ENCODE measurements at places on chromosomes 1 and 21.

GRCh38 chr1:206945779-206946178 is 487 bp downstream of the PIGR start:
- DNase-seq = no peak

DNA sequence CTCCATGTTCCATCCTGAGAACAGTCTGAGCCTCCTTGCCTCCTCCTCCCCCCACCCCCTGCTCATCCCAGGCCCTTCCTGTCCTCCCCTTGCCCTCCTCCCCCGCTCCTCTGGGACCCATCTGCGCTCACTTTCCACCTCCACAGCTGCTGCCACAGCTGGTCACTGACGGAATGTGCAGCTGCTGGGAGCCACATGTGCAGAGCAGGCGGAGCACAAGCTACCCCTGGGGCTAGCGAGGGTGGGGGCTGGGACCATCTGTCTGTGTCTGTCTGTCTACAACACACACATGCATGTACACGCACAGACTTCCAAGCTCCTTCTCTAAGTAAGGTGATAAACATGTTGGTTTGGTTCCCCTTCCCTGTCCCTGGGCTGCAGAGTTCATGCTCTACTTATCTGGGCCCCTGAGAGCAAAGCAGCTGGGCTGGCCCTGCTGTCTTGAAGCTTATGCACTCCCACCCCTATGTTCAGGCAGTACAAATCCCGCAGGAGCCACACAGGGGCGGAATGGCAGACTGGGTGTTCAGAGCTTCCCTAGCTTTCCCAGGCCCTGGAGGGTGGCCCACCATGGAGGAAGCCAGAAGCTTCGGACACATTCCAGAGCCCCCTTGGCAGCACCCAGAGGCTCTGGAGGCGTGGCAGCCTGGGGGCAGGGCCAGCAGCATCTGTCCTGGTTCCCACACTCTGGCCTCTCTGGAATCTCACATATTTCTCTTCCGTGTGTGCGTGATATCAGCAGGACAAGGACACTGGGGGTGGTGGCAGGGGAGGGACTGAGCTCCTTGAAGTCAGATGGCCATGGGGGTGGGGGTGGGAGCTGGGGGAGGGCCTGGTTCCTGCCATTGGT is 7.0 kb upstream of the HEYL start:
- DNase-seq = no peak

GRCh38 chr1:206856674-206857464 is 8.6 kb upstream of the IL20 start:
- DNase-seq = no peak

- DNase-seq = no peak
Observed at GRCh38 chr1:198220428-198220827, 63.6 kb downstream of the NEK7 start.

- DNase-seq = no peak
Observed at GRCh38 chr1:99781798-99782197, 15.4 kb upstream of the FRRS1 start.

DNA sequence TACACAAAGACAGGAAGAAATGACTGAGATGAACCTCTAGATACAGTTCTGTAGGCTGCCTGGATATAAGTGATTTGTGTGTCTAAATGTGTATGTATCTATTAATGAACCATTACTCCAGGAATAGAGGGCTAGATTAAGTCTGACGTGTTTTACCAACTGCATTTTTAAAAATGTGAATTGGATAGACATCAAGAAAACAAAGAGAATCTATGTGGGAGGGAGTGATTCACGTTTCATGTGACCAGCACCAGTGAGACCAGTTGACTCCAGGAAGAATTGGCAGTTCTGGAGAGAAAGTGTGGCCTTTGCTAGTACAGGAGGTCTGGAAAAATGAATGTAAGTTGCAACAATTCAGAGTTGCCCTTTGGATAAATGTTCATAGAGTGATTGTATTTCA is 53.4 kb upstream of the RGS21 start:
- DNase-seq = no peak

GRCh38 chr1:107551456-107551855 is 410.6 kb downstream of the NTNG1 start:
- DNase-seq = no peak

GRCh38 chr1:78079580-78079979 is 33.8 kb downstream of the GIPC2 start:
- no peak for DNase-seq

DNA sequence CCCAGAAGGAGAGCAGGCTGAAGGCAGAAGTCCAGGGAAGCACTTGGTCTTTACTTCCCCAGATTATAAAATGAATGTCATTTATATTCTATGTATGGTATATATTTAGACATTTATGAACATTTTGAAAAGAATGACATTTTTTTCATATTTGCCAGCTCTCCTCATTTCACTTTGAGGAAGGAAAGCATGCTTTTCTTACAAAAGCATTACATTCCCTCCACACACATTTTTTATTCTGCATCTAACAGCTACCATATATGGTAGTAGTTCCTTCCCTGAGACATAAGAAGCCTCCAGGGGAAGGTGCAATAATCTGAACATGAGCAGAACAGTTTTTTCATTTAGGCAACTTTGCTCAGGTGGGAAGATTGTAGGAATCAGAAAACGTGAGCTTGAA is 94.0 kb downstream of the LRRC7 start:
- DNase-seq = no peak

- no peak for DNase-seq
Observed at GRCh38 chr1:172946814-172947507, 103.8 kb downstream of the TNFSF18 start.

Measured in activated CD4-positive, CD25-positive, alpha-beta regulatory T cell (primary cell).